DND-41 (cell line): ENCODE measurements at places on chromosomes 12 and 14.

DNA sequence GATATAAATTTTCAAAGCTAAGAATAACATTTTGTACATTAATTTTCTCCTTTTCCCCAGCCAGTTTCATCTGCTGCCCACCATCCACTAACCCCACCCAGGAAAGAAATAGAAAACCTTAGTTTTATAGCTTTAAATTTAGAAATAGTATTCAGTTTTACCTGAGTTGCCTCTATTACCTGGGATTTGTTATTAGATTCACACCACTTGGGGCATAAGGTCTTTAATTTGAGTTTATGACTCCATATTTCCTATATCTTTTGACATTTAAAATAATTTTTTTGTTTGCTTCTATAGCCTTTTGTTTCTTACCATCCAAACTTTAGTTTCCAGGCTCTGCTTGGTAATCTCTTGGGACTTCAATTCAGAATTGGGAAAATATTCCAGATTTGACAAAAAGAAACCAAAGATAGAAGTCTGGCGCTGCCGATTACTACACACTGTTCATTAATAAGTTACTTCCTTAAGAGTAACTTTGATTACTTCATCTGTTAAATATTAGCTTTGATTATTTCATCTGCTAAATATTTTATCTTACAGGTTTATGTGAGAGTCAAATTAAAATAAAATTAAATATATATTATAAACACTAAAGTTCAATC, 485.5 kb upstream of the FOXG1 start:
- DNase-seq, result no peak

GRCh38 chr14:64891173-64891838, 11.6 kb upstream of the SPTB start:
- DNase-seq, result no peak

DNA sequence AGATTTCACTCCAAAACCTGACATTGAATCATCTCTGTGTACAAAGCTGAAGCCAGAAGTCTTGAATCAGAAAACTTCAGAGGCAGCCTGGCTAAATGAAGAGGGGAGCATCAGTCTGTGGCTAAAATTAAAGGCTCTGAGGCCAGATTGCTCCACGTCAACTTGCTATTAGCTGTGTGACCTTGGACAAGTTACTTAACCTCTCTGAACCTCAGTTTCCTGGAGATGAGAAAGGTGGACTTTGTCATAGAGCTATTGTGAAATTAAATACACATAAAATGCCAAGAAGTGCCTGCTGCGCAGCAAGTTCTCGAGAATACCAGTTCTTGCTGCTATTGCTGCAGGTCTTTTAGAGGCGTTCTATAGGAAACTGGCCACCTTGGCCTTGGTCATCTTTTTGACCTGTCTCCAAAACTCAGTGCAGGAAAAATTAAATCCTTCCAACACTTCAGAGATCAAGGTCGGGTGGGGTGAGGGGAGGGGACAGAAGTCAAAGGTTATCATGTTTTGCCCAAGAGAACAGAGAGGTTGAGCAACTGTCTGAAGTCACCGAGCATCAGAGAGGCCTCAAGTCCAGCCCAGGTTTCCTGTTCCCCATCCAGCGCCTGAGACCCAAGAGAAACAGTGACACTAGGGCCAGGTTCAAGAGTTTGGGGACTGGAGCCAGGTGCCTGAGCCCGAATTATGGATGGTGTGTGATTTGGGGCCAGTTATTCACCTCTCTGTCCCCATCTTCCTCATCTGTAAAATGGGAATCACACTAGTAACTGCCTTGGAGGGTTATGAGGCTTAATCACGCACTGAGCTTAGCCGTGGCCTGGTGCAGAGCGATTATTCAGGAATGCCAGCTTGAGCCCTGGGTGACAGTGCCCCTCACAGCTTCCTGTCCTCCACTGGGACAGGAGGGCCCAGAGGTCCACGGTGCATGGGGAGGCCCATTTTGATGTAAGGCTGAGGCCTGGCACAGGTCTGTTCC, 1.1 kb downstream of the SERPINA1 start:
- no peak for DNase-seq

- peak; percentile 64 for DNase-seq
Observed at GRCh38 chr12:24960222-24960855, 11.4 kb upstream of the BCAT1 start.

GRCh38 chr14:36824854-36825253, 163.2 kb downstream of the PAX9 start:
- DNase-seq, result no peak

DNA sequence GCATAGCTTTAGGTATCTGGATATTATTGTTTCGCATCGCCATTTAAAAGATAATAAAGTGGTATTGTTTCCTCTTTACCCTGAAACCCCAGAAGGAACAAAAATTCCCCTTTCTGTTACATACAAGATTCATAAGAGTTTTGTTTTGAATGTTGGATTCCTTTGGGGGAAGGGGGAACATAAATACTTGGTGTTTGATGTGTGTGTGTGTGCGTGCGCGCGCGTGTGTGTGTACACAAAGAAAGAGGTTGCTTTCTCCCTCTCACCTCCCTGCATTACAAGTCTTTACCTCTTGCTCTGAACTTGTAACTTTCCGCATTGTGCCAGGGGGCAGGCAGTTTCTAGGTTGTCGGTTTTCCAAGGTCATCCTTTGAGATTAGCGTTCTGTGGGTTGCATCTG, 76.4 kb downstream of the GPATCH2L start:
- DNase-seq, result no peak

DNA sequence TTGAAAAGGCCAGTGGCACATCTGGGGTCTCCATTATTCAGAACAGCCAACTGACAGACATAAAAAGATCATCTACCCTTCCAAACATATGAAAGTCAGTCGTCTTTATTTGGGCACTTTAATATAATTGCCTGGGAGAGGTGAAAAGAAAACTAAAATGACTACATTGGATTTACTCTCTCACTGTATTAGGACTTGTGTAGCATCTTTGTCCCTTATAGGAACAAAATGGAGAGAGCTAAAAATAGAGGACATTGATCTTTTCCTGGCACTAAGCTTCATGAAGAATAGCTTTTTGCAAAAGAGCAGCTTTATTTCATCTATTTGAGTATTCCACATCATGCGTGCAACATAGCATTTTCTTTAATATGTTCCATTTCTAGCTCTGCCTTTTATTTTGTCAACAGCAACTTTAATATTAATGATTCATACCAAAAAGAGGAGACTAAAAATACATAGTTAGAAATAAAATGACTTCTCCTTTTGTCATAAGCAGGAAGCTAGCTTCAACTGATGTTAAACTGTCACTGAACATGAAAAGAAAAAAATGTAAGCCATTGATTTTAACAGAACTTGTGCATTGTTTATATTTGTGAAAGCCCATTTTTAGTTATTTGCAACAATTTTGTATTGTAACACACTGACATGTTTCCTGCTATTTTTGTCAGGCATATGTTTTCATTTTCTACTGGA, 254.6 kb downstream of the SEC23A start:
- DNase-seq, result no peak

DNA sequence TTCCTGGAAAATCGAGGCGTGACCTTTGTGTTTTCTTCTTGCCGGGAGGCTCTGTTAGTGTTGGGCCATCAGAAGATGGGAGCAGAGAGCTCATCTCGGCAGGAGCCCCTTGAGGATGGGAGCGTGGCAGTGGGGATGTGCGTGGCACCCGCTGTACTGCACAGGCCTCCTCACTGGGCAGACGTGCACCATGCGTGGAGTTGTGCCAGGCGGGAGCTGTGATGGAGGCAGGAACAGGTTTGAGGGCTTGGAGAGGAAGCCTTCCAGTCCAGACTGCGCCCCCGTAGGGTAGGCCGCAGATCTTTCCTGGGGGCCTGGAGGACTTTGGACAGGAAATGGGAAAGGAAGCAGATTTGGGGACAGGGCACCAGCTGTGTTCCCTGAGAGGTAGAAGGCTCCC, 197.5 kb downstream of the TSPAN9 start:
- no peak for DNase-seq

DNA sequence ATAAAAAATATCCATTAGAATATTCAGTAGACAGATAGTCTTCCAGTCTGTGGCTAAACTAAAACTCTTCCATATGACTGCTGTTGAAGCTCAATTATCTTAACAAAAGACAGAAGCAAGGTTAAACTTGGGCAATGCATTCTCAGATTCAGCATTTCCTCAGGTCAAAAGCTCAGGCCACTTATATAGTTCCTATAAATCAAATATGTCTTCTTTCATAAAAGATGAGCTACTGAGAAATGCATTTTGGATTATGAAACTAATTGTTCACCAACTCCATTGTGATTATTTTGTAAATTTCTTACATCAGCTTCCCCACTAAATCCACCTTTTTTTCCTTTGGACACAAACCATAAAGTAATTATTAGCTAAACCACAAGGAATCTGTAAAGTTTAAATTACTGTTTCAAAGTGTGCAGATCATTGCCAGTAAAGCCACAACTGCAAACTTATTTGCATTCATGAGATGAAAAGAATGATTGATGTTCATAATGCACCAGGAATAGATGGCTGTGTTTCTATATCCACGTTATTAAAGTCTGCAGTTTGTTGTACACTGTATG, 224.4 kb downstream of the FBXL14 start:
- DNase-seq, result no peak

DNA sequence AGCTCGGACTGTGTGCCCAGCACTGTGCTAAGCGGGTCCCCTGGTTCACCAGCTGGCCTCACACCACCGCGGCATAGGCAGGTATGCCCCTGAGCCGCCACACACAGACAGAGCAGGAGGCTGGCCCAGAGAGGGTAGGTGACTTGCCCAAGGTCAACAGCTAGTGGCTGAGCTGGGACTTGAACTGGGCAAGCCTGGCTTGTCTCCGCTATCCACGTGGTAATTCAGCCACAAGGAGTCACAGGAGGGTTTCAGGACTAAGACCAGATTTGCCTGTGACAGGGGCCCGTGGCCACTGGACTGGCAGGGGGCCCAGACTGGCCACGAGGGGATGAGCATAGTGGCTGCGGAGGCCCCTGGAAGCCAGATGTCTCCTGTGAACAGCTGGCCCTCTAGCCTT, 47.7 kb downstream of the NCOR2 start:
- no peak for DNase-seq

DNA sequence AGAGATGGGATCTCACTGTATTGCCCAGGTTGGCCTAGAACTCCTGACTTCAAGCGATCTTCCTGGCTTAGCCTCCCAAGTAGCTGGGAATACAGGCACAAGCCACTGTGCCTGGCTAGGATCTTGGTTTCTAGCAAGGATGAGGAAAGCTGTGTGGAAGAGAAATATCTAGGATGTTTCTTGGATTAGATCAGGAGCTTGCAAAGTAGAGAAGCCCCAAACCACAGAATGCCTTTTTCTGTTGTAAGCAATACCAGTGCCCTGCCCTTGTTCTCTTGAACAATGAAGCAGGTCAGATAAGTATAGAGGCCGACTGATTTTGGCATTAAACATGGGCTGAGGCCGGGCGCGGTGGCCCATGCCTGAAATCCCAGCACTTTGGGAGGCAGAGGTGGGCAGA, 44.3 kb upstream of the STRN3 start:
- DNase-seq, result no peak

DNA sequence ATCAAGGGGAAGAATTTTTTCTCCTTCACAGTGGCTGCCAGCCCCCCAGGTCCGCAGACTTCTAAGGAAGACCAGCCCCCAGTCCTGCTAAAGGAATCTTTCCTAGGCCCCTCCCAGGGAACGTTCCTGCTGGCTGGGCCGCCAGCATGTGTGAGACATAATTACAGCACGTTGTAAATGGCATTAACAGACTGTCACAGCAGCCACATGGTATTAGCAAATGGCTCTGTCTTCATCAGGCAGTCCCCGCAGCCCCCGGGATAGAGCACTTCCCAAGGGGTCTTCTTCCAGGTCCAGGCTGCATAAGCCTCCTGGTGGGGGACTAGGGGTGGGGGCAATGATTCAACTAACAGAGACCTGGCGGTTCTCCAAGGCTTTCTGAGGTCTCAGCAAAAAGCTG, 34.9 kb upstream of the FAM222A start:
- DNase-seq, result no peak

DNA sequence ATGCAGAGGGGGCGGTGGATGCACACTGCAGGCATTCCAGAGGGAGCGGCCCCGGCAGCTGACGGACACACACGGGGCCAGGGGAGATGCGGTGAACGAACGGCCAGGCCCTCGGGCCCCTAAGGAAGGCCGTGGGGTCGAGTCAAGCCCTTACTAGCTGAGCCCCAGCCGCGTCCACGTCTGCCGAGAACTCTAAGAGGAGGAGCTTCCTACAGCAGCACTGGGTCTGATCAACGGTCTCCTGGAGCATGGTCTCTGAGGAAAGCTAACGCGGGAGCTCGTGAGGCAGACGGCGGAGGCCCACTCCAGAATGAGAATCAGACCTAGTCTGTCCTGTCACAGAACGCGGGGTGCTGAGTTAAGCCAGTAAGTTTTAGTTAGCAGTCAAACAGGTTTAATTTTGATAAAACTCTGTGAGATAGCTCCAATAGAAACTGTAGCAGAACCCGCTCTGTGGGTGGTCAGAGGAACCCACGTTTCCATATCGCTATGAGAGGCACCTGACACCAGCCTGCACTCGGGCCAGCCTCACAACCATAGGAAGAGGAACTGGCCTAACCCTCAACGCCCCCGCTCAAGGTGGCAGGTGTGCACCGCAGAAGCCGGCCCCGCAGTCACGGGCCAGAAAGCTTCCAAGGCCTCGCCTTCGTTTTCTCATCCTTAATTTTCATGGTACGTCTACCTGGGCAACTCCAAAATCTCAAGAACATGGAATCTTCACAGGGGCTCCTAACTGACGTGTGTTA, 55.5 kb downstream of the CDC42BPB start:
- no peak for DNase-seq

- no peak for DNase-seq
Observed at GRCh38 chr14:87005280-87005679, 987.7 kb downstream of the GALC start.

DNA sequence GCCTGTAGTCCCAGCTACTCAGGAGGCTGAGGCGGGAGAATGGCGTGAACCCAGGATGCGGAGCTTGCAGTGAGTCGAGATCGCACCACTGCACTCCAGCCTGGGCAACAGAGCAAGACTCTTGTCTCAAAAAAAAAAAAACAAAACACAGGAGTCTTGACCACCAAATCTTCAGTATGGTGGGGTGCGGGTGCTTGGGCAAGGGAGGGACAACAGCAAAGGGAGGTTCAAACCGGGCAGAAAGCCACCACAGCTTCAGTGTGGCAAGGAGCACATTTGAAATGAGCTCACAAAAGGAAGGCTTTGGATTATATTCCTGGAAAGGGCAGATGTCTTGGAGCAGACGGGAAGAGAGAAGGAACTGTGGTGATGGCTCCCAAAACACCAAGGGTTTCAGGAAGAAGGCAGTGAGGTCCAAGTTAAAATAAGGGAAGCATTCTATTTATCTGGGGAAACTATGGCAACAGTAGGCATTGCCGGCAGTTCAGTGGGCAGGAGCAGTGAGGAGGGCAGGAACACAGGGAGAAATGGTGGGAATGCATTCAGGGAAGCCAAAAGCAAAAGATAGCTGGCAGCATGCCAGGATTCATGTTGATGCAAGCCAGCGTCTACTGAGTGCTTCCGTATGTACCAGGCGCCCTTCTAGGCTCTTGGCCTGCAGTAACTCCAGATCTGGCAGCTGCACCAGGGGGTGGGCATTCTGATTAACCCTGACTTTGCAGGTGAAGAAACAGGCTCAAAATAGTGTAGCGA, 51.0 kb upstream of the SRSF5 start:
- DNase-seq, result peak; percentile 13

DNA sequence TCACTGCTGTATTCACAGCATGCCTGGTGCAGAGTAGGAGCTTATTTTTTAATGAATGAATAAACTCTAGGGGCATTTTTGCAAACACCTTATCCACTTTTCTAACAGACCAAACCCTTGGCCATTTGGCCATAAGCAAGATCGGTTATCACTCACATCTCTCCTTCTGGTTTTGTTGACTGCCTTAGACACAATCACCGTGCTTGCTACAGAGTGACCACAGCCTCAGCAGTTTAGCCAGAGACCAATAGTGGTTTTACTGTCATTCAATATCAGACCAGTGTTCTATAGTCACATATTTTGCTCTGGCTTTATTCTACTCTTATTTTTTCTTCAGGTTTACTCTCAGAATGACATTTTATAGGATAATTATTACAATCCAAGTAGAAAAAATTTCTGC, 2.2 kb downstream of the KLRB1 start:
- DNase-seq, result no peak
